ENCODE measurements at places on chromosomes 6 and 20. TPM values are rescaled to one million over a fixed set of nuclear protein-coding genes. Genes with fewer than 3 reads are reported as not detected.

GRCh38 chr6:18600255-18600654 lies 213.1 kb downstream of the RNF144B start:
- peaks cover 7% of the 10 kb centered on the region for H3K4me1 ChIP-seq
- no peak overlapping the region for H3K4me3 ChIP-seq
- no peaks in the 10 kb centered on the region for H3K36me3 ChIP-seq
- H3K27me3 ChIP-seq, result peaks cover 52% of the 10 kb centered on the region
- no peak for DNase-seq

DNA sequence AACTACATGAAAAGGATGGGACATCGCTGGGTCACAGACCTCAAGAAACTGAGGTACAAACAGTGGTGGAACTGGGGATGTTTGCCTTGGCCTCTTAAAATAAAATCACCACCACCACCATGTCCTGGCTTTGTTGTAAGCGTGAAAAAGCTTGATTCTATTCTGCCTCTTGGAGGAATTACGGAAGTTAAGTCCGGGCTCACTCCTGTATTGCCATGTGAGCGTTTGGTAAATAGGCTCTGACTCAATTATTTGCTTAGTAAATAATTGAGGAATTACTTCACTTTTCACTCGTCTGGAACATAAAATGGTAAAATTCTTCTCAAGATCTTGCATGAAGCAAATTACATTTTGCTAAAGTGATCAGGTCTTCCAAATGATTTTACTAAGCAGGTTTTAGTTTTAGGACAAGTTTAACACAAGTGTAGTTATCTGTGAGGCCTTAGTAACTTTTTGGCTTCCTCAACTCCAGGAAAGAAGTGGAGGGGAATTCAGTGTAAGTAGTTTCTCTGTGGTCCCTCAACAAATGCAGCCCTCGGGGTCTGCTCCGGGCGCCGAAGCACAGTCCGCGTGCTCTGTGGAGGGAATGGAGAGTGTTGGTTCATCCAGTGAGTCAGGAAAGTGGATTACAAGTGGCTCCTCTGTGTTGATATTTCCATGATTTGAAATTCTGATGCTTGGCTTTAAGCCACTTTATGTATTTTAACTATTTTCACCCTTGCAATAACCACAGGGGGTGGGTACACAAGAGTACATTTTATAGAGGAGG lies 23.8 kb downstream of the IYD start:
- H3K27me3 ChIP-seq, result peaks cover 32% of the 10 kb centered on the region
- H3K4me3 ChIP-seq, result no peak overlapping the region
- H3K36me3 ChIP-seq, result no peaks in the 10 kb centered on the region

GRCh38 chr20:13659288-13659687 lies 20.6 kb upstream of the TASP1 start:
- H3K27ac ChIP-seq, result no peak overlapping the region
- H3K27me3 ChIP-seq, result peaks cover 27% of the 10 kb centered on the region
- no peak for DNase-seq
- no peaks in the 10 kb centered on the region for H3K36me3 ChIP-seq
- H3K4me3 ChIP-seq, result no peak overlapping the region
- no peaks in the 10 kb centered on the region for H3K4me1 ChIP-seq

DNA sequence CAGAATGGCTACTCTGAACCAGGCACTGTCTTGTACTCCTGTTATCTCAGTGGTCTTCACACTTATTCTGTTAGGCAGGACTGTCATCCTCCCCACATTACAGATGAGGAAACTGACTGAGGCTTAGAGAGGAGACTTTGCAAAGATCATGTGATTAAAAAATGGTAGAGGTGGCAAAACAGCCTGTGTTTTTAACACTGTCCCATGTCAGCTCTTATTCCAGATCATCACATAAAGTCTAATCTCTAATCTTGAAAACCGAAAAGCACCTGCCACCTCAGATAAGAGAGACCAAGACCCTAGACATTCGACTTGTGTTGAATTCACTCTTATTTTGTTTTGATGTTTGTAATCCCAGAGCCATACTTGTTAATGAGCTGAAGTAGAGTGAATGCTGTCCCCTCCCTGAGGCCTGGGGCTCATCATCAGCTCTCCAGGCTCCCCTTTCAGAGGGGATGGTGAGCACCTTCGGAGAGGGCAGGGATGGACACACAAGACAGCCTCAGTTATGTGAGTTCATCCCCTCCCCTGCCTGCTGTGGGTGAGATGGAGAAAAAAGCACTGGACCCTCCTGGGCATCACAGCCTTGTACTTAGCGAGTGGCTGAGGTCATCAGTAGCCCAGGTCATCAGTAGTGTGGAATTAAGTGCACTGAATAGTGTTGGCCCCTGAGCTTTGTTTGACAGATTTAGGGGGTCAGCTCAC lies 30.6 kb downstream of the MTHFD1L start:
- peaks cover 24% of the 10 kb centered on the region for H3K4me1 ChIP-seq
- H3K27ac ChIP-seq, result peak overlapping the region; percentile 78
- no peaks in the 10 kb centered on the region for H3K27me3 ChIP-seq
- no peak for DNase-seq

GRCh38 chr6:144630857-144631256 lies 345.7 kb downstream of the UTRN start:
- peak overlapping the region; percentile 67 for H3K27ac ChIP-seq
- no peaks in the 10 kb centered on the region for H3K36me3 ChIP-seq
- no peaks in the 10 kb centered on the region for H3K27me3 ChIP-seq
- DNase-seq, result no peak
- peaks cover 30% of the 10 kb centered on the region for H3K4me1 ChIP-seq
- H3K4me3 ChIP-seq, result no peak overlapping the region

DNA sequence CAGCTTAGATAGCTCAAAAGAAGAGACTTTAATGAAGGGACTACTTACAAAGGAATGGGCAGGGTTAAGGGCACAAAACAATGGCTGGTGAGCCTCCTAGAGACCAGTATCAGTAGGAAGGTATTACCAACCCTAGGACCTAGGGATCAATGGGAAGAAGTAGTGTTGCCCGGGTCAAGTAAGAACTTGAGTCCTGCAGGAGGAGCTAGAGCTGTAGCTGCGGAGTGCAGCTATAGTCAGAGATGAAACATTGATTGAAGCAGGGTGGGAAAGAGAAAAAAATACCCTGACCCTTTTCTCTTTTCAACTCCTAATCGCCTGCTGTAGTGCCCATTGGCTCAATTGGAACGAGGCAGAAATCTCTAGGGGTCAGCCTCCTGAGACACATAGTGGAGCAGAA lies 144.0 kb downstream of the FLRT3 start:
- no peaks in the 10 kb centered on the region for H3K27me3 ChIP-seq
- no peaks in the 10 kb centered on the region for H3K36me3 ChIP-seq
- H3K4me3 ChIP-seq, result no peak overlapping the region
- H3K4me1 ChIP-seq, result no peaks in the 10 kb centered on the region
- no peak overlapping the region for H3K27ac ChIP-seq

DNA sequence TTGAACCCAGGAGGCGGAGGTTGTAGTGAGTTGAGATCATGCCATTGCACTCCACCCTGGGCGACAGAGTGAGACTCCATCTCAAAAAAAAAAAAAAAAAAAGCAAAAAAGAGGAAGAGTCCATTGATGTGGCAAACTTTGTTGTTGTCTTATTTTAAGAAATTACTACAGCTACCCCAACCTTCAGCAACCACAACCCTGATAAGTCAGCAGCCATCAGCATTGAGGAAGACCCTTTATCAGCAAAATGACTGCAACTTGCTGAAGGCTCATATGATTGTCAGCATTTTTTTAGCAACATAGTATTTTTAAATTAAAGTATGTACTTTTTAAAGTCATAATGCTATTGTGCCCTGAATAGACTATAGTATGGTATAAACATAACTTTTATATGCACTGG lies 48.8 kb downstream of the ZFP64 start:
- H3K27me3 ChIP-seq, result no peaks in the 10 kb centered on the region
- no peak overlapping the region for H3K27ac ChIP-seq
- H3K4me3 ChIP-seq, result no peak overlapping the region
- H3K36me3 ChIP-seq, result no peaks in the 10 kb centered on the region

DNA sequence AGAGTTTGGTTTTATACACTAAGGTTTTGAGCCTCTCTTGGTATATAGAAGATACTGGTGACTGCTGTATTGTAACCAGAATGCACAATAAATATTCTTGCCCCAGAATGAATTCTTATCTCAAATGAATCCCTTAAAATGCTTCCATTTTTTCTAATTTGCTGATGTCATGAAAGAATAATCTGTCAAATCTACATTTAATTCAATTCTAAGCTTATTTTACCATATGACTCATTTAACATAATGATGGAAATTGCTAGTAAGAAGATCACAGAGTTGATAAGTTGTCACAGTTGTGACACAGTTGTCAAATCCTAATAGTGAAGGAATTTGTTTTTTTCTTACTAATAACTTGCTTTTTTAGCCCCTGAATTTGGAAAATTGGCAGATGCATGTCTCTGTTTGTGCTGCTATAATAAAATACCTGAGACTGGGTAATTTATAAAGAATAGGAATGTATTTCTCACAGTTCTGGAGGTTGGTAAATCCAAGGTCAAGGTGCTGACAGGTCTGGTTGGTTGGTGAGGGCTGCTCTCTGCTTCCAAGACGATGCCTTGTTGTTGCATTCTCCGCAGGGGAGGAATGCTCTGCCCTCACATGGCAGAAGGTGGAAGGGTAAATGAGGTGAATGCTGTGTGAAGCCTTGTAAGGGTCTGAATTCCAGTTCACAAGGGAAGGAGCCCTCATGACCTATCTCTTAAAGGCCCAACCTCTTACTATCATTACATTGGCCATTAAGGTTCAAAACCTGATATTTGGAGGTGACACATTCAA lies 4.7 kb downstream of the ECT2L start:
- no peaks in the 10 kb centered on the region for H3K4me1 ChIP-seq
- no peaks in the 10 kb centered on the region for H3K36me3 ChIP-seq
- peaks cover 7% of the 10 kb centered on the region for H3K27me3 ChIP-seq
- H3K27ac ChIP-seq, result no peak overlapping the region

- no peak for DNase-seq
- H3K4me3 ChIP-seq, result no peak overlapping the region
- peak overlapping the region; percentile 19 for H3K27ac ChIP-seq
- peaks cover 22% of the 10 kb centered on the region for H3K4me1 ChIP-seq
These were observed 253.0 kb downstream of the ARID1B start for GRCh38 chr6:157029980-157030690.

DNA sequence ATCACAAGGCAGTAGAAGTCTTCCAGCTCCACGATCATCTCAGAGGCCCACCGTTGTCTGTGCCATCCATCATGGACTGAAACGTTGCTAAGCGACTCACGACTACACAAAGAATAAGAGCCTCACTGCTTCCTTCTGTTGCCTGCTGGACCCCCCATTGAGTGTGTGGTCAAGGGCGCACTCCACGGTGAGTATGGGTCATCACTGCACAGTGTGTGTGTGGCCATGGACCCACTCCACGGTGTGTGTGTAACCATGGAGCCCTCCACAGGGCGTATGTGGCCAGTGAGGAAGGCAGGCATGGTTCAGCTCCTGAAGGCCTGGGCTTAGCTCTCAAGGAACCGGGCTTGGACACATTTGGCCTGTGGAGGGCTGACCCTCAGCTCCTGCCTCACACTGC lies 123.4 kb upstream of the AFDN start:
- H3K27me3 ChIP-seq, result peaks cover 46% of the 10 kb centered on the region
- no peak overlapping the region for H3K4me3 ChIP-seq
- H3K27ac ChIP-seq, result no peak overlapping the region
- peaks cover 37% of the 10 kb centered on the region for H3K4me1 ChIP-seq
- no peak for DNase-seq

- H3K4me1 ChIP-seq, result peaks cover 57% of the 10 kb centered on the region
- H3K27me3 ChIP-seq, result no peaks in the 10 kb centered on the region
- H3K36me3 ChIP-seq, result peaks cover 6% of the 10 kb centered on the region
- no peak for DNase-seq
- H3K27ac ChIP-seq, result peak overlapping the region; percentile 90
These were observed 60.4 kb upstream of the SUPT3H start for GRCh38 chr6:45438151-45438550.

GRCh38 chr6:129704708-129705107 lies 5.3 kb downstream of the ARHGAP18 start:
- no peaks in the 10 kb centered on the region for H3K27me3 ChIP-seq
- no peak for DNase-seq
- H3K36me3 ChIP-seq, result peaks cover 6% of the 10 kb centered on the region
- peaks cover 34% of the 10 kb centered on the region for H3K4me1 ChIP-seq
- H3K4me3 ChIP-seq, result no peak overlapping the region

- no peak overlapping the region for H3K27ac ChIP-seq
- H3K4me1 ChIP-seq, result peaks cover 2% of the 10 kb centered on the region
These were observed 58.8 kb upstream of the APCDD1L start for GRCh38 chr20:58573986-58574385.

MCHR2 gene
- not detected for total RNA-seq

HTR1E gene
- not detected for total RNA-seq

CENPQ gene
- total RNA-seq, result 2.0 TPM

PRSS16 gene
- total RNA-seq, result 2.0 TPM

FLRT3 gene
- total RNA-seq, result not detected

TRIM10 gene
- 0.37 TPM for total RNA-seq

LPA gene
- total RNA-seq, result not detected

TLDC2 gene
- total RNA-seq, result not detected

NRSN2 gene
- 0.89 TPM for total RNA-seq

KHDC1L gene
- not detected for total RNA-seq

MYB gene
- total RNA-seq, result 1.3 TPM

LAMA4 gene
- not detected for total RNA-seq

FHL5 gene
- not detected for total RNA-seq

POM121L2 gene
- not detected for total RNA-seq

Data from T-helper 17 cell (primary cell).